NCI-H1930 (cell line): ENCODE measurements at places on chromosomes 5 and 9.

DNA sequence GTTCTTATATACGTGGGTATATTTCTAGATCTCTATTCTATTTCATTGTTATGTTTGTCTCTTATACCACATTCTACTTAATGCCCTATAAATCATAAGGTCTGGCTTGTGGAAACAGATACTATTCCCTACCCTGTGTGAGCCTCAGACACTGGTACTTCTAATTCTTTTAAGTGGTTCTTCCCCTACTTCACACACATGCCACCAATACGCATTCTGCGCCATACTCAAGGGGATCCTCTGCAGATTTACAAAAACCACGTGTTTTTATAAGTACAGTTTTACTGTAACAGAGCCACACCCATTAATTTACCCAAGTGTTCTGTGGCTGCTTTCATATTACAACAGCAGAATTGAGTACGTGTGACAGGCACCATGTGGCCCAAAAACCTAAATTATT lies 195.6 kb downstream of the SAXO1 start:
- no peak for DNase-seq

DNA sequence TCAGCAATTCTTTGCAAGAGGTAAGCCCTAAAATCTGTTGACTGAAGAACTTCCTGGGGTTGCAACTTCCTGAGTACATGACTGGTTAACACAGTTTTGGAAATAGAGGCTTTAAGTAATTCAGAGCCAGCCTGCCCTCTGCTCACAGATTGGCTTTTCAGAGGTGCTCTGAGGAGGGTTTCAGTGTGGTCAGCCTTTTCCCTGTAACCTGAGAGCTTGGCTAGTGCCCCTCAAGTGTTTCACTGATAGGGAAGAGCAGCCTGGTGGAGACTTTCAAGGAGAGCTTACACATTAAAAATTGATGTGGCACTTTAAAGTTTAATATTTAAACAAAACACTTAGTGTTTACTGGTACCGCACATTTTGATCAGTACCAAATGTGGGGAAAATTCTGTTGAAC lies 56.7 kb upstream of the FOXB2 start:
- DNase-seq: no peak

DNA sequence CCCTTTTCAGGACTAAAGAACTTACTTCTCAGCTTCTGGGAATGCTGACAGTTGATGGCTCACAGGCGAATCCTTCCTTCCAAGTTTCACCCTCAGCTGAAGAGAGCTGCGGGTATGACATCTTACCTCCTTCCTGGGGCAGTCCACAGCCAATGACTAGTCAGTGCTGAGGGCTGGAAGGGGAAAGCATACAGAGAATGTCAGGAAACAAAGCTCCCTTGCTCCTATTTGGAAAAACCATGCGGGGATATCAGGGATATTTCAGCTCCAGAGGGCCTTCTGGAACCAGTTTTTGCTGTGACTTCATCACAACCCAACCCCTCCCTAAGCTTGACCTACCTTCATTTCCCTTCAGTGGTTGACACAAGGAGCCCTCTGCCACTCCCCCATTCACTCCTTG lies 15.7 kb downstream of the FTMT start:
- no peak for DNase-seq

DNA sequence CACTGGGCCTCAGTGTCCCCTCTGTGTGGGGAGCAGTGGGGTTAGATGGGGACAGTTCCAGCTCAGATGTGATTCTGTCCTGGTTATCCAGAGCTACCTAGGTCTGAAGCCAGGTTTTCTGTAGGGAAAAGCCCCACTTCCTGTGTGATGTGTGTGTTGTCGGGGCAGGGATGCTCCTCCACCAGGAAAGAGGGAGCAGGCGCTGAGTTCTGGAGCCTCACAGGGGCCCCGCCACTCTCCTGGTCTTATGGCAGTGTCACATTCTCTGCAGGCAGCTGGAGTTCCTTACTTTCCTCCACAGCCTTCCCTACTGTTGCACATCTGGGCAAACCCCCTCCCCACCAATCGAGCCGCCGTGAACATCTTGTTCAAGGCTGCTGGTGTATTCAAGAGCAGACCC lies 39.1 kb upstream of the GRHPR start:
- DNase-seq: no peak

GRCh38 chr9:5825895-5826622 lies 6.9 kb downstream of the ERMP1 start:
- no peak for DNase-seq

- DNase-seq: no peak
Observed at GRCh38 chr5:80184235-80185023, 71.4 kb downstream of the SERINC5 start.

DNA sequence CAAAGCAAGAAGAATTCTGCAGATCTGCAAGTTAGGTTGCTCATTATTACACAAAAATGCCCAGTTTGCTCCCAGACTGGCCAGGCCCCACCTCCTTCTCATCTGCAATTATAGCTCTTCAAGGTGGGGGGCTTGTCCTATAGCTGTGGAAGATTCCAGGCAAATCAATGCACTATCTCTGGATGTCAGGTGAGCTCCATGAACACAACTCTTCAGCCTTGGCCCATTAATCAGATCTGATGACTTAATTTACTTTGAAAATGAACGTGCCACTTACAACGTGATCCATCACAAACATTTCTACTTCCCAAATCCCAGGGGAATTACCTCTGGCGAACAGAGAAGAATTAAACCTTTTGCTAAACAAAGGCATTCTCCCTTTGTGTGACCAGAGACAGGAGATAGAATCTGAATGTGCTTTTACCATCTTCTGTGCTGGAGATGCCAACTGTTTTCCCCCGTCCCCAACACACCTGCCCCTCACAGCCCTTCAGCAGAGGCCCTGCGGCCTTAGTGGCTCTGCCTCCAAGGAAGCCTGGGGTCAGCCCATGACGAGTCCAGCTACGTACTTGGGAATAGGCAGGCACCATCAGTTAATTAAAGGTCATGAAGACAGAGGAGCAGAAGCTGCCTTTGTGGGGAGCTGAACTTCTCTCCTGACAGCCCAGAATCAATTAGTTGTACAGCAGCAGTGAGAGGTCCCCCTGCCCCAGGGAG lies 60.5 kb downstream of the SNX18 start:
- DNase-seq: no peak

- peak; percentile 15 for DNase-seq
Observed at GRCh38 chr9:95981761-95982390, 106.4 kb downstream of the ERCC6L2 start.

- DNase-seq: no peak
Observed at GRCh38 chr9:121868626-121869025, 217.2 kb downstream of the DAB2IP start.

DNA sequence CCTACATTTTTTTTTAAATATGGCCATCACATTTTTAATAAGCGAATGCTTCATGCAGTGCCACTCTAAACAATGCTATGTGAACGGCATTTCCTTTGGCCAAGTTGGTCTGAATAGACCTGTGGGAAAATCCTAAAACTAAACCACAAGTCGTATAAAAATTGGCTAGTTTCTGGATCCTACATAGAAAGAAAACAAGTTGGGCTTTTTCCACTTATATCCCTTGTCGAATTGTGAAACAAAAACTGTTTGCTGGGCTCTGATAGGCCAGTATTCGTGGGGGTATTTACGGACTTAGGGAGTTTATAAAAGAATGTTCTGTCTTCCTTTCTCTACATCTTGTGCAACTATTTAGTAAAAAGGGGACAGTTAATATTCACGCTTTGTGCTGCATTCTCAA lies 153.1 kb upstream of the KLF9 start:
- no peak for DNase-seq

GRCh38 chr5:176817841-176818377 lies 7.5 kb downstream of the UNC5A start:
- no peak for DNase-seq

GRCh38 chr5:32508806-32509805 lies 64.6 kb upstream of the ZFR start:
- no peak for DNase-seq

- no peak for DNase-seq
Observed at GRCh38 chr9:104905931-104906330, 22.0 kb downstream of the ABCA1 start.

DNA sequence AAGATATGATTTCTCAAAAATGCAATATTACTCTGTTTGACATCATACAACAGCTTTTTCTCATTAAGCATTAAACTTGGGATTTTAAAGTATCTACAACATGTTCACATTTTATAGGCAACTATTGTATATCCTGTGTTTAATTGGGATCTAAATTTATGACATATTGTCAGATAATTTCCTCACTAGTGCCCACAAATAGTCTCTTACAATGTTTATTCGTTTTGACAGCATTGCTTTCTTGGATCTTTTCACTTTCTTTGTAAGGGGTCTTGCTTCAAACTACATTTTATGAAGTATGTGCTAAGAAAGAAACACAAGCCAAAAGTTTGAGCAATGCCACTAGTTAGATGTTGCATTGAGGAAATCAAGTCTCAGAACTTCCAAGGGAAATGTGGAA lies 285.1 kb downstream of the TMEM167A start:
- no peak for DNase-seq

GRCh38 chr9:98775831-98776441 lies 20.4 kb downstream of the ANKS6 start:
- DNase-seq: peak; percentile 32

- DNase-seq: no peak
Observed at GRCh38 chr5:63375851-63376250, 586.4 kb downstream of the HTR1A start.

DNA sequence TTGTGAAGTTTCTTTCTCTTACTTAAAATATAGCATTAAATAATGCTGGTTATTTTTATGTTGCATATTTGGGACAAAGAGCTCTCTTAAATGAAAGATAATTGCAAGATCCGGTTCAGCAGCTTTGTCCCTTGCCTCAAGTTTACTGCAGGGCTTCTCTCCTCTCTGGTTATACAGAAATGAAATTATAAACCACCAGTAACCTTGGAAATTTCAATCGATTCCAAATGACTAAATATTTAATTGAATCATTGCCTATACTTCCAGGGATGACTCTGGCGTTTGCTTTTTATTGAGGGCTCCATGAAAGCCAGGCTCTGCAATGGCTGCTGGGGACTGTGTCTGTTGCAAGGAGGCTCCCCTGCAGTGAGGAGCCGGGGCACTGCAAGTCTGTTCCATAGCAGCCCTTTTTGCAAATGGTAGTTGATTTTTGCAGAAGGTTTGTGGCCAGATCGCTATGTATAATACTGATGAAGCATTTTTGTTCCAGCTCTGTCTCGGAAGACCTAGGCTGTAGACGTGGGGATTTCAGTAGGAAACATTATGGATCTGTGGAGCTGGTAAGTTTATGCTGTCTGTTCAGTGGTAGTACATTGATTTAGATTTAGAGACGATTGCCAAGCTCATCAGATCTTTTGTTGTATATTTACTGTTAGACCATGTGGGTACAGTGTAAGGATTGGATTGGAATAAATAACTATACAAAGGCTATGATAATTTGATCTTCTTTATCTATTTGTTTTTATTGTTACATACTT lies at the start of gene GARNL3:
Gene GARNL3 (plus strand): TSS at position 313 of the 758 bp plus-strand sequence. CDS start 104 bp downstream, at position 417.
- no peak for DNase-seq

DNA sequence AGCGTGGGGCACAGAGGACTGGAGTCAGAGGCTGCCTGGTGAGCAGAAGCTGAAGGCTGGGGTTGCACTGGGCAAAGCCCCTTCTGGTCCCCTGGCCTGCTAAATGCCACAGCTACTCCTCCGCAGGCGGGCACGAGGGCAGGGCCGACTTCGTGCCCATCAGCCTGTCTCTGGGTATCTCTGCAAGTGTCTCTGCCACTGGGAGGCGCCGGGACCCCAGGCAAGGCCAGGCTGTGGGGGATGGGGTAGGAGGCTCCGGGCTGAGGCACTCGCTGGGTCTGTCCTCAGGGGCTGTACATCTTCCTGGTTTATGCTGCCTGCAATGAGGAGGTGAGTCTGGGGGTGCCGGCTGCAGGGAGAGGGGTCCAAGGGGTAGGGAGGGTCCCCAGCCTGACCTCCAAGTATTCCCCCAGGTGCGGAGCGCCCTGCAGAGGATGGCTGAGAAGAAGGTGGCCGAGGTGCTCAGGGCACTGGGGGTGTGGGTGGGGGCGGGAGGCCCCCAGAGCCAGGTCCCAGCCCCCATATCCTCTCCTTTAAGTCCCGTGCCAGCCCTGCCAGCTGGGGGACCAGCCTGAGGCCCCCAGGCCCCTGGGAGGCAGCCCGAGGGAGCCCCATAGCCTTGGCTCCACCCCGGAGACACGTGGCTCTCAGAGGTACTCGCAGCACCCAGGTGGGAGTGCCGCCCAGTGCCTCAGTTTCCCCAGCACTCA lies 25.1 kb downstream of the ADGRD2 start:
- DNase-seq: no peak

DNA sequence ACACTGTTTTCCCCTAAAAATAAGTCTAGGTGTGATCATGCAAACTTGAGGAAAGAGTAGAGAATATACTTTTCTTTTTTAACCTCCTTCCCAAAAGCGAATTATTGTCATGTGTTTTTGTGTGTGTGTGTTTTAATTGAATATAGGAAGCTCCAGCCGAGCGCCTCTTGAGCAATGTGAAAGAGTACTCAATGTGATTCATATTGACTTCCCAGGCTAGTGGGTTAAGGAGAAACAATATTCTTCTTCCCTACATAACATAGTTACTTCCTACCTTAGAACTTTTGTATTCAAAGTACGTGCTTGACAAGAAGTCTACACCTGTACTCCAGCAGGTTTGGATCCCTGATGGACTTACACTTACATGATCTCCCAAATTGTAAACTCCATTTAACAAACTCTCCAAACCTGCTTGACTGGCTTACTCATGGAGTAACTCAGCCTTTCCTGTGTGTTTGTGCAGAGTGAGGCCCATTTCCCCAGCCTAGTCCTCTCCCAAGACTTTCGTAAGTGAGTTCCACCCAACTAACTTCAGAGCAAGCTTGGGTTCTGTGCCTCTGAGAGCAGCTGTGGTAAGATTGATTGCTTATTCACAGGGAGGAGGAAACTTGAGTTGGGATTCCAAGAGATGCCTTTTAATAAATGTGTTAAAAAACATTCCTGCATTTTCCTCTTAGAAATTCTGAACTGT lies 9.3 kb downstream of the SLC28A3 start:
- no peak for DNase-seq

DNA sequence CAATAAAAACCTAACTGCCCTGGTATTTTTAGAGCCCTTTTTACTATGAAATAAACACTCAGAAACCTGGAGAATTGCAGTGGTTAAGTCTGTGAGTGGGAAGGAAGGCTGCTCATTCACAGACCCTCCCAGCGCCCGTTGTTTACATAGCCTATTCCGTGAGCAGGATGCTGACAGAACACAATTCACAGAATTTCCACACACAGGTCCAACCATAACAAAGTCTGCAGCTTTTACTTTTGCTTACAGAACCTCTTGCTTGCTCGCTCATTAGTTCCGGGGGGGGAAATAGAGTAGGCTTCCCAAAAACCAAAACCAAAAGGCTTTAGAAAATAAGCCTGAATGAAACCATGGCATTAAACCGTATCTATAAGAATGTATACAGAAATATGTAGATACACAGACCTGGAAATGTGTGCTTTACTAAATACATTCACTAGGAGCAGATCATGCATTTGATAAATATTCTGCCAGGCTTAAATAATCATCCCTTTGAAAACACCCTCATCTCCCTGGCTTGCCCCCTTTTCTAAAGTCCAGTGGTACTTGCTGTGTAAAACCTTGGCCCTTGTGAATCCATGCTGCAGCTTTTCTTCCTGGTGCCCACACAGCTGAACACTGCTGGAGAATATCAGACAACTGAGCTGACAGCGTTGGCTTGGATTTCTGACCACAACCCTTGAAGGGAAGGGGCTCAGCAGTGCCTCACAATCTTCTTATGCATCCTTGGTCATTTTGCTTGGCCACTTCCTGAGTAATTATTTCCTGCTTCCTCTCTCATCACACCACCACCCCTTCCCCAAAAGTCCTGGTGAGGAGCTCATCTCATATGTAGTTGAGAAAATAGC lies 128.0 kb downstream of the FANCC start:
- DNase-seq: no peak
